Stimulated activated CD4-positive, alpha-beta T cell treated with anti-CD3 and anti-CD28 coated beads, Interleukin-15, amount 100 ng/mL, for 1 hour (primary cell): ENCODE measurements at places on chromosomes 12 and 14.

DNA sequence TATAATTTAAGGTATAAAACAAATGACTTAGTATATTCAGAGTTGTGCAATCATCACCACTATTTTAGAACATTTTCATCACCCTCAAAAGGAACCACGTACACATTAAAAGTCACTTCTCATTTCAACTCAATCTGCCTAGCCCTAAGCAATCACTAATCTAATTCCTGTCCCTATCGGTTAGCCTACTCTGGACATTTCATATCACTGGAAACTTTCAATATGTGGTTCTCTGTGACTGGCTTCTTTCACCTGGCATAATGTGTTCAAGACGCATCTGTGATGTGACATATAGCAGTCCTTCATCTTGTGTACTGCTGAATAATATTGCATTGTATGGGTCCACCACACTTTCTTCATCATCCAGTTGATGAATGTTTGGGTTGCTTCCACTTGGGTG is 15.4 kb upstream of the PIWIL1 start:
- no peak for DNase-seq

DNA sequence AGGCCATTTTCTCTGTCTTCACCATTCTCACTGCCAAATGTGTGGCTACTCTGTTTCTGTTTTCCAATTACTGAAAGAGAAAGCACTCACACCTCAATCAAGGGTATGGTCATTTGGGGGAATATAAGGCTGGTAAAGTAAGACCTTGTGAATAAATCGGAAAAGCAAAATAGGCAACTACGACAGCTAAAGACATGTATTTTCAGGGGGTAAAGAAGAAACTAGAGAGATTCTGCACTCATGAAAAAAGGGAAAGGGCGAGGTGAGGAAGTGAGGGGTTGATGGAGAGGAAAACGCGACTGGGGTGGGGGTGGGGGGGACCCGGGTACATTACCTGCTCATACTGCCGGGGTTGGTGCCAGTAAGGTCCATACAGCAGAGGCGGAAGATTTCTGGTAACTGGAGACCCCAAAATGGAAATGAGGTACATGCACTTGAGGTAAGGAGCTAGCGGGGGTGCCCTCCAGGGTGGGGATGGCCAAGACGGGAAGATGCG is 19.3 kb downstream of the CHD8 start:
- no peak for DNase-seq

DNA sequence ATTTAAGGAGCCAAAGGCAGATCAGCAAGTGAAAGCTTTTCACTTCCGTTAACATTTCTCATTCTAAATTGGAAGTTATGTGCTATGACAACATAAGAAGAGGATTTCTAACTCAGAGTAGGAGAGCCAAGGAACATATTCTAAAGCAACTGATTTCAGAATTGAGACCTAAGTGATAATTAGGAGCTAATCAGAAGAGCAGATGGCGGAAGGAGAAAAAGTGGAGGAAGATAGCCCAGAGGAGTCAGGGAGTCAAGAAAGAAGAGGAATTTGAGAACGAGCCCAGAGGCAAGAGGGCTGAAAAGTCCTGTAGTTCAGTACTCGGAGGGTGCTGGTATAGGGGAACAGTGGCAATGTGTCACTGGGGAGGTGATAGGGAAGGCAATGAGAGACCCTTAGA is 162.4 kb downstream of the CNTN1 start:
- no peak for DNase-seq

DNA sequence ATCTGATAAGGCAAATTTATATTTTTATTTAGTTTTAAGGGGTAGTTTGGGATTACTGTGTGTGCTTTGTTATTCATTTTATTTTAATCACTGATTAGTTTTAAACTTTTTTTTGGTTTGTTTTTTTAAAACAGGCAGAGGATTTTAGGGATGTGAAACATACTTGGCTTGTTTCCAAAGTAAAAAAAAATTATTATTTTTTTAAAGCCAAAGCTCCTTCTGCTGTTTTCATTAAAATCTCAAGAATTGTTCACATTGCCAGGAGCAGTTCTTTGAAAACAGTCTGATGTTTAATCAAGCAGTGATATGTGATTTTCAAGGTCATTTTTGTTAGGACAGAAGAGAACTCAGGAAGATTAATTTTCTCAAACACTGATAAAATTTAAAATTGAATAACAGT is 11.2 kb downstream of the TTC8 start:
- no peak for DNase-seq

GRCh38 chr14:64645220-64645892 is 58.9 kb upstream of the PLEKHG3 start:
- DNase-seq = no peak

DNA sequence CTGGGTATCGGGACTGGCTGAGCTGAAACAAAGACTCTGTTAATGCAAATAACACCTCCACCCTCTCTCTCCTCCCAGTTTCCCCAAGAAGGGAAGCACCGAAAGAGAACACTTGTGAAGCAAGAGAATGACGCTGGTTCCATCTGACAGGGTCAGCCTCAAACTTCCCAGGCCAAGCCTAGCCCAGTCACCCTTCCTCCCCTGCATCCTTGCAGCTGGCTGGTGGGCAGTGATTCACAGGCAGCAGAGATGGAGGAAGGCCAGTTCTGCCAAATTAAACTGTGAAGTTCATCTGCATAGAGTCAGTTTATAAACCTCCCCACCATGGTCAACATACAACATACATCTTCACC is 2.8 kb downstream of the LRRC74A start:
- DNase-seq = no peak

GRCh38 chr12:31311634-31312258 is 14.2 kb downstream of the SINHCAF start:
- DNase-seq = no peak

DNA sequence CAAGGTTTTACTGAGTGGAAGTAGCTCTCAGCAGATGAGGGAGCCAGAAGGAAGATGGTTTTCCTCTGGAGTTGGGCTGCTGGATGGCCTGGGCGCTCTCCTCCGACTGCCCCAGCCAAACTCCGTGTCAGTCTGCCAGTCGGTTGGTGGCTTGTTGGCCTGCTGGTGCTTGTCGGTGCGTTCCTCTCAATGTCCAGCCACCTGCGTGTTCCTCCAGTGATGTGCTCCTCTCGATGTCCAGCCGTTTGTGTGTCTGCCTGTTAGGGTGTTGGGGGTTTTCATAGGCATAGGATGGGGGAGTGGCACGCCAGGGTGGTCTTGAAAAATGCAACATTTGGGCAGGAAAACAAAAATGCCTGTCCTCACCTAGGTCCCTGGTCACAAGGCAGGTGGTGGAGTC is 37.0 kb upstream of the LDHB start:
- no peak for DNase-seq
